ENCODE measurements at places on chromosomes 16 and 17.

GRCh38 chr16:284204-285120 is 1.5 kb downstream of the PDIA2 start:
- peaks cover 11% of the 10 kb centered on the region for H3K27me3 ChIP-seq
- no peak overlapping the region for H3K4me3 ChIP-seq
- H3K27ac ChIP-seq, result no peak overlapping the region
- H3K4me1 ChIP-seq, result peaks cover 4% of the 10 kb centered on the region
- no peak for DNase-seq

GRCh38 chr17:80720610-80721577 is 176.3 kb downstream of the RPTOR start:
- no peak for DNase-seq
- H3K36me3 ChIP-seq, result no peaks in the 10 kb centered on the region
- no peak overlapping the region for H3K4me3 ChIP-seq
- H3K4me1 ChIP-seq, result no peaks in the 10 kb centered on the region

GRCh38 chr16:85789773-85790172 is 9.6 kb downstream of the EMC8 start:
- H3K4me1 ChIP-seq, result no peaks in the 10 kb centered on the region
- DNase-seq, result no peak
- no peak overlapping the region for H3K27ac ChIP-seq

DNA sequence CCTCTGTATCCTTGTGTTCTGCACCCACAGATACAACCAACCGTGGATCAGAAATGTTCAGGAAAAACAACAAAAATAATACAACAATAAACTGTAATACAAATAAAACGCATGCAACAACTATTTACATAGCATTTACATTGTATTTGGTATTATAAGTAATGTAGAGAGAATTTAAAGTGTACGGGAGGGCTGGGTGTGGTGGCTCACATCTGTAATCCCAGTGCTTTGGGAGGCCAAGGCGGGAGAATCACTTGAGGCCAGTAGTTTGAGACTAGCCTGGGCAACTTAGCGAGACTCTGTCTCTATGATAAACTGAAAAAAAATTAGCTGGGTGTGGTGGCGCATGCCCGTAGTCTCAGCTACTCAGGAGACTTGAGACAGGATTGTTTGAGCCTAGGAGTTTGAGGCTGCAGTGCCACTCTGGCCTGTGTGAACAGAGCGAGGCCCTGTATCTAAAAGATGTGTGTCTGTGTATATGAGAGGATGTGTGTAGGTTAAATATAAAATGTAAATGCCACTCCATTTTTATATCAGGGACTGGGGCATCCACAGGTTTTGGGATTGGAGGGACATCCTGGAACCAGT is 13.3 kb downstream of the SEC14L1 start:
- DNase-seq, result no peak
- H3K36me3 ChIP-seq, result no peaks in the 10 kb centered on the region
- no peak overlapping the region for H3K4me3 ChIP-seq
- H3K27ac ChIP-seq, result peak overlapping the region; percentile 55
- no peaks in the 10 kb centered on the region for H3K27me3 ChIP-seq

DNA sequence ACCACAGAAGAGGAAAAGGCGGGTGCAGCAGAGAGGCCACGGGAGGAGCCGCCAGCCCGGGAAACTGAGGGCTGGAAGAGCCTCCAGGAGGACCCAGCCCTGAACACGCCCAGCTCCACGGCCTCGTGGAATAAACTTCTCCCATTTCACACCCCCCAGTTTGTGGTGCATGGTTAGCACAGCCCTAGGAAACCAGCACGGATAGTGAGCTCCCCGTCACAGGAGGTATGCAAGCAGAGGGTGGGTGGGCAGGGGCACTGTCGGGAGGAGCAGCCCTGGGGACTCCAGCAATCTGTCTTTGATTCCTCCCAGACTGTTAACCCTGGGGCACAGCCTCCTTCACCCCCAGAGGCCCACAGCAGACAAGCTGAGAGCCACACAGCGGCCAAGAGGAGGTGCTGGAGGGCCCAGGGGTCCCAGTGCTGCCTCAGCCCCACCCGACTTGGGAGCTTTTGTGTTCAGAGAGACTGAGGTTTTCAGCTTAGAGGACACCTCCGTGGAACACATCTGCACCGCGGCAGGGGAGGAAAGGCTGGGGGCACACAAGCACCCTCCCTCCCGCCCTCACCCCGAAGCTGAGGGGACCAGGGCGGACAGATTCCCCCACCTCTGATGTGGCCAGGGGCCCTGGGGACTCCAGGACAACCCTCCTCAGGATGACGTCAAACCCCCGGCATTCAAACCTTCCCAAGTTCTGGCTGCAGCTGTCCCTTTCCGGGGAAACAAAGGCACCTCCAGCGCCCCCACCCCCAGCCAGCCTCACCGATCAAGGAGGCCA is 1.7 kb upstream of the IL17C start:
- no peak overlapping the region for H3K4me3 ChIP-seq
- DNase-seq, result no peak
- no peak overlapping the region for H3K27ac ChIP-seq
- H3K36me3 ChIP-seq, result peaks cover 10% of the 10 kb centered on the region

- no peaks in the 10 kb centered on the region for H3K36me3 ChIP-seq
- H3K27ac ChIP-seq, result peak overlapping the region; percentile 69
- peaks cover 14% of the 10 kb centered on the region for H3K4me1 ChIP-seq
- no peak for DNase-seq
- no peak overlapping the region for H3K4me3 ChIP-seq
Measured at GRCh38 chr17:50205963-50206505, 4.6 kb upstream of the COL1A1 start.
